ENCODE measurements at places on chromosomes 2 and 18.

DNA sequence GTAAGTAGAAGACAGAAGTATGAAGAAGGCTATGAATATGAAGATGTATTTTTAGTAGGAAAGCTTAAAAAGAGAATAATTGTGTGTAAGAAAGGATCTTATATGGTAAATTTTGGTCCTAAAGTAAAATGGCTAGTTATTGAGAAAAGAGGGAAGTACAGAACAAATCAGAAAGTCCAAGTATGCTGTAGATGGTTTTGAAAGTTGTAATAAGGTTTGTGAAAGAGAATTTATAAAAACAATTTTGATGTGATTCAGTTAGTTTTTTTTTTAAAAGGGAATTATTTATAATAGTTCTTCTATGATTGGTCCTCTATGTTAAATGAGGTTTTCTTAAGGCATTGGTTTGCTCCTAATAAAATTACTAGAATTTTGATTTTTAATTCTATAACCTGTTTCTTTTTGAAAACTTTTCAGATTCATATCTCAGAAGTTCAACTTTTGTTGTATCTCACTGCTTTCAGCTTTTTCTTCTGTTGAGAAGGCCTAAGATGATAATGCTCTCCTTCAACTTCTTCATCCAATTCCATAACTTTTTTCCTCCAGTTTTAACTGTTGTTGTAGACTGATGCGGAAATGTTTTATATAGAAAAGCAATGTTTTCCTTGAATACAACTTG is 322.7 kb downstream of the NOL4 start:
- DNase-seq, result no peak

- no peak for DNase-seq
These were observed 249.4 kb upstream of the SLC14A2 start for GRCh38 chr18:45365835-45366234.

GRCh38 chr18:75083761-75084160 is 125.2 kb downstream of the PTGR3 start:
- DNase-seq, result no peak

DNA sequence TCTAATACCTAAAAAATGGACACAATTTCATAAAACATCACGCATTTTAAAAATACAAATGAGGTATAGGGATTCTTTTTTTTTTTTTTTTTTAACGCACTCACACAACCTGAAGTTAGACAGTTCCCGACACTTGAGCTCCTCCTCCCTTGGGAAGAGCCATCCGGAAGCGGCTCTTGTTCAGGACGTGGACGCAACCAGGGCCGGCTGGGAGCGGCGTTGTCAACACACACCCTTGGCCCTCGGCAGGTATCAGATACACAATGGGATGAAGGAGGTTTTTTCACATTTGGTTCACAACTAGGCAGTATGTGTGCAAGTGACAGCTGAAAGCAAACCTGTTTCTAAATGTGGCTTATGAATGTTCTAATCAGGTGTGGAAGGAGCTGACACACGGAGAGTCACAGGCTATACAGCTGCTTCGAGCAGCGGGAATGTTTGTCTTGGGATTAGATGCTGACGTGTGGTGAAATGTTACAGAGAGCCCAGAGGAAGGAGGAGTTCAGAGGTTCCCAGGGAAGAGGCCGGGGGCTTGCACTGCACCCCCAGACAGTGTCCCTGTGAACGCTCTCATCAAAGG is 111.1 kb downstream of the PXDN start:
- no peak for DNase-seq

DNA sequence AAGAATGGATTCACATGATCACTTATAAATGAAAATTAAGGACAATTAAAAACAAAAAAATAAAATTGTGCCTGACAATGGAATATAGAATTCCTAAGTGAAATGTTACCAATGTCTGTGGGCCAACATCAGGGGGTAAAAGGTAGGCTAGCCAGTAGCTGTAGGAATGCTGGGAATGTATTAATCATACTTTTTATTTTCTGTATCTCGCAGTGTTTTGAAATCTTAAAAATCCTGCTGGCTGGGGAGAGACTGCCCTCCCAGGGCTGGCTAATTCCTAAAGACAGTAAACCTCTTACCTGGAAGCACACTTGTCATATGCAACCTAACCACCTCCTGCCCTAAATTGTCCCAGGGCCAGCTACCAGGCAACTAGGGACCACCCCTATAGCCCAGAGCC is 69.8 kb downstream of the REV1 start:
- no peak for DNase-seq

DNA sequence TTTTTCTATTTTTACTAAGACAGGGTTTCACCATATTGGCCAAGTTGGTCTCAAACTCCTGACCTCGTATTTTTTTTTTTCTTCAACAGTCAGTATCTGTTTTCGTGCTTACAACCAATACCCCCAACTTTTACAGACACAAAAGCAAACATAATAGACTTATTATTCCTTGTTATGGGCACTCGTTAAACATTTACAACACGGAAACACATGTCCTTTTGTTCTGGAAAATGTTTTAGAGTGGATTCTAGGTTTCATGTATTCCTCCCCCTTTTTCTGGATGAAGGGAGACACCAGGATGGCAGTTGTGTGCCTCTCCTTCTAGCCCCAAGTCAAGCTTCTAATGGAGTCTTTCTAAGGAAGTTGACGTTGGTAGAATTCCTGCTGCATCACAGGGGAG is 88.8 kb downstream of the CD226 start:
- no peak for DNase-seq

GRCh38 chr18:58980991-58981390 is 116.3 kb downstream of the ZNF532 start:
- DNase-seq, result no peak

DNA sequence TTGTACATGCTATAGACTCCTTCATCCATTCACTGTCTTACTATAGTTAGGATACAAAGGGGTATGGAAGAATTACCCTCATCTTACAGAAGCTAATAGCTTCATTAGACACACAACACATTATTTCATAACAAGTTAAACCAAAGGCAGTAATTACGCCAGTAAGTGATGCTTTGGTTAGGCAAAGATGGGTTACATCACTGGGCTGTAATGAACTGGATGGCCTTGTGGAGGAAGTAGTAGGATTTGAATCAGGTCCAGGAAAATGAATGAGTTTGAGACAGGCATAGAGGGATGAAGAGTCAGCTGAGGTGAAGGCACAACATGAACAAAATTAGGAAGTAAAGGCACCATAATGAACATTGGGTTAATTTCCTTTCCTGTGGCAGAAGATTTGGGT is 80.1 kb downstream of the SOCS6 start:
- no peak for DNase-seq

DNA sequence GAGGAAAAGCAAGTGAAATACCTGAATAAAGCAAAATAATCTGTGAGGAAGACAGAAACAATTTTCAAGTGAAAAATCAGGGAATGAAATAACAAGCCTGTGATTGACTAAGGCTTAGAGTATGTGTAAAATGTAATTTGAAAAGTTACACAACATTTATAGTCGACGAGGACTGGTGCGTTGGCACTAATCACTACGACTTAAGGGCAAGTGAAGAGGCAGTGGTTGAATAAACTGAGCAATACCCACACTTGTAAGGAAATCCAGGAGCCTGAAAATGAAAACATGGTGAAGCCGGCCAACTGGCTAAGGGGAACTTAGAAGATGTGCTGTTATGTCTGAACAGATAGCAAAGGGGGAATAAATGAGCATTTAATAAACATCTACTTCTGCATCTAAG is 13.4 kb downstream of the DOK1 start:
- no peak for DNase-seq

DNA sequence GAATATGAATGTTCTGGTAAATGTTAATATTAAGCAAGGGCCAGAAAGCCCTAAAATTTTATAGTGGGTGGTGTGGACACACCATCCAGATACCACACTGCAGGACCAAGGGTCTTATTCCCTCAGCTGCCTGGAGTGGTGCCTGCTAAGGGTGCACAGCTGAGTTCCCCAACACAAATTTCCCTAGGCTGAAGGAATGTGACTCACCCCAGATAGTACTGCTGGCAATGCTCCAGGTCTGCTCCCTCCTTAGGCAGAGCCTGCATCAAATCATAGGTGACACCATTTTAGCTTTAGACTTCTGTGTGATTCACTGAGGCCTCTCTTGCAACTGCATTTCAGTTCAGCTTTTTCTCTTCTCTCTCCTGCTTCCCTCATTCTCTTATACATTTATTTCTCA is 321.1 kb downstream of the SATB2 start:
- DNase-seq, result no peak

GRCh38 chr18:25230658-25231326 is 121.2 kb downstream of the ZNF521 start:
- DNase-seq, result peak; percentile 46

GRCh38 chr18:62085756-62086155 is 101.1 kb downstream of the PIGN start:
- DNase-seq, result no peak

DNA sequence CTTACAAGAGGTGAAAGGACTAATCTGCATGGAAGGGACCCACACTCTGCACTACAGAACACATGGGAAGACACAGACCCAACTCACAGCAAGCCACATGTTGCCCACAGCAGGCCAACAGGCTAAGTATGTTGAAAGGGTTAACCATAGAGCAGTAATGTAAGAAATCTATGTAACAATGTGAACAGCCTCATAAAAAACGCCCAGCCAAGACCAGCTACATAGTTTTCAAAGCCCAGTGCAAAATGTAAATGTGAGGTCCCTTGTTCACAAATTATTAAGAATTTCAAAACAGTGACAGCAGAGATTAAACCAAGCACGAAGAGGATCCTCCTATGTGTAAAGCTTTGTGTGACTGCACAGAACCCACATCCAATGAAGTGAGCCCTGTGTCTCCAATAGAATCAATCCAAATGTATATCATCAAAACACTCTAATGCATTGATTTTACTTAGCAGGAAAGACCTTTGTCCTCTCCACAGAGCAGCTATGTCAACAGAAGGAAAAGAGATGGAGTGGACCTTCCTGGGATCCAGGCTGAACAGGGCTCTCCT is 210.1 kb downstream of the AGPS start:
- DNase-seq, result no peak

- no peak for DNase-seq
These were observed 110.0 kb upstream of the EPAS1 start for GRCh38 chr2:46187112-46187618.

GRCh38 chr2:198044777-198045176 is 240.4 kb downstream of the PLCL1 start:
- DNase-seq, result no peak

DNA sequence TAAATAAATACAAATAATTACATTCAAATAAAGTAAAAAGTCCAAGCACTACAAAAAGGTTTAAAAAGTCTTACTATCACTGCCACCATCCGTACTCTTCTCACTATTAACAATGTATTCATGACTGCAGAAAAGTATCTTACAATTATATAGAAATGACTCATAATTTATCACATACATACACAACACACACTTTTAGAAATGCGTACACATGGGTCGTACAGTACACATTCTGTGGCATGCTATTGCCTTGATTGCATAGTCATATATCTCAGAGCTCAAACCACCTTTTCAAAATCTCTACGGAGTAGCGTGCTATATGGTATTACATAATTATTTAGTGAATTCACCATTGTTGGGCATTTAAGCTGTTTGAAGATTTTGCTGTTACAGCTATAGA is 41.6 kb upstream of the ANXA4 start:
- DNase-seq, result no peak

DNA sequence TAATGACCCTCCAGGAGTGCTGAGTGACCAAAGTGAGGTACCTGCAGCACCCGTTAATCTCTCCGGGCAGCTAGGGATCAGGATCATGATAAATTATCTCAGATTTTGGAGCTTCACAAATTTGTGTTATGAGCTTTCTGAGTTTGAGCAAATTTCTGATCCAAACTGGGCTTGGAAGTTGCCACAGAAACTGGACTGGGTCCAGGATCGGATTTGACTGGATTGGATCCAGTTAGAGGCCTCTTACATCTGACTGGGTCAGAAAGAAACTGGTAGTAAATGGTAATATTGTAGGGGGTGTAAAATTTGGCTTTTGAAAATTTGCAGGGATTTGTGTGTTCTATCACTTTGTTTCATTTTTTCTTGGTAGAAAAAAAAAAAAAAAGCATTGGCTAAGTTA is 19.7 kb upstream of the CAPN13 start:
- DNase-seq, result no peak

DNA sequence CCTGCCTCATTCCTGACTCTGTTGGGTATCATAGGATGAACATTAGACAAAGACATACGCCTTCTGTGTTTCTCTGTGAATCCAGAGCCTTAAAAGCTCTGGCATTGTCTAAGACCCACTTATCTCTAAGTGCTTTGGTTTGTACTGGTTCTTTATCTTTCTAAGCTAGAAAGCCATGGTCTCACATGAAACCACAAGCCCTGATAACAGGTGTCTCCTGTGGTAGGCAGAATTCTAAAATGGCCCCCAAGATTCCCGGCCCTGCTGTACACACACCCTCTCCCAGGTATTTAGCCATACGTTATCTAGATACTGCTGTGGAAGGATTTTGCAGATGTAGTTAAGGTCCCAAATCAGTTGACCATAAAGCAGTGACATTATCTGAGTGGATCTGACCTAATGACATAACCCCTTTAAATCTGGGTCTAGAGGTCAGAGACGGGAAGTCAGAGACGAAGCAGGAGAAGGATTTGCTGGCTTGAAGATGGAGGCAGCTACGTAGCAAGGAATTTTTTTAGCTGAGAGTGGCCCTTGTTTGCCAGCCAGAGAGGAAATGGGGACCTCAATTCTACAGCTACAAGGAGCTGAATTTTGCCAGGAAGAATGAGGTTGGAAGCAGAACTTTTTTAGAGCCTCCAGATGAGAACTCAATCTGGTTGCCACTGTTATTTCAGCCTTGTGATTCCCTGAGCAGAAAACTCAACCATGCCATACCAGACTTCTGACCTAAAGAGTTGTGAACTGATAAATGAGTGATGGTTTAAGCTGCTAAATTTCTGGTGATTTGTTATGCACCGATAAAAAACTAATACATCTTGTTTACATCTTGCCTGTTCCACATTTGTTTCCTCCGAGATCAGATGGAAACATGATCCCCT is 186.7 kb downstream of the CAMKMT start:
- DNase-seq, result no peak

DNA sequence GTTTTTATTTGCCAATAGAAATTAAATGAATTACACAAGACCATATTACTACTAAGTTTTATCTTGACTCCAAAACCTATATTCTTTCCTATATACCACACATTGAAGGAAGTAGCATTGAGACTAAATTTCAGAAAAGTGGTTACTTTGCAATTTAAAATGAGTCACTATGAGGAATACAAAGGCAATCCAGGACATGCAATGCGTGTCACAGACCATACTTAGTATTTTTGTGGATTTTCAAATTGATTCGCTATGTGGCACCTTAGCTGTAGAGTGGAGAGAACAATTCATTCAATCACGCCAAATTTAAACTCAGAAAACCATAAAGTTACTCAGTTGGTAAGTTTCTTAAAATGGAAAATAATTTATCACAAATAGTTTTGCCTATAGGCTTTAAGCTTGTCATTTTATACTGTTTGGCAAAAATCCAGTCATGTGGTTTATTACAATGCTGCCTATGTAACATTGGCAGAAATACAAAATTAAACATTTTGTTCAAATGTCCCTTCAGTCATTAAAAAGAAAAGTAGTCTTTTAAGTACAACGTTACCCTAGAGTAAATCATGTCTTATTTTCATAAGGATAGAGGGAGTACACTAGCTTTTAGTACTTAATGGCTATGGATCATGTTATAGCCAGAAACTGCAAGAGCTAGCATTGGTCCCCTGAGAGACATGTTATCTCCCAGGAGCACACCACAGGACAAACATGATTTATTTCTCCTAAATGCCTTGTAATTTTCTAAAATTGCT is 222.8 kb upstream of the CDH7 start:
- DNase-seq, result no peak

GRCh38 chr2:11094021-11094810 is 61.1 kb upstream of the SLC66A3 start:
- DNase-seq, result no peak

- DNase-seq, result no peak
These were observed 1.3 kb upstream of the TOGARAM2 start for GRCh38 chr2:28979576-28980366.

Data from thoracic aorta (tissue), 2 donors.